Sciatic nerve (tissue), 2 donors: ENCODE measurements at places on chromosomes 3 and 15. TPM values are rescaled to one million over a fixed set of nuclear protein-coding genes. Genes with fewer than 3 reads are reported as not detected.

The RTP1 gene
- not detected for total RNA-seq

The TGM4 gene
- total RNA-seq = not detected

The BBS4 gene
- 28.9 TPM for total RNA-seq

The CHAC1 gene
- total RNA-seq = 0.58 TPM

The TTLL13 gene
- total RNA-seq = 0.71 TPM

The SLC28A2 gene
- total RNA-seq = not detected

The SEMA6D gene
- 42.8 TPM for total RNA-seq

The ANKRD34C gene
- total RNA-seq = 0.13 TPM

The MUSTN1 gene
- total RNA-seq = 23.9 TPM

The ADCY5 gene
- 16.8 TPM for total RNA-seq

The CLDN16 gene
- 0.53 TPM for total RNA-seq

The ITIH3 gene
- total RNA-seq = 22.0 TPM

The PARP15 gene
- 3.3 TPM for total RNA-seq

The SH2D7 gene
- total RNA-seq = not detected

The EFCAB12 gene
- total RNA-seq = 0.40 TPM

The DNAJA4 gene
- total RNA-seq = 18.0 TPM

The CAND2 gene
- 16.8 TPM for total RNA-seq

The CHRNA7 gene
- 1.5 TPM for total RNA-seq

The DUOXA1 gene
- 5.9 TPM for total RNA-seq

The SGO1 gene
- total RNA-seq = 0.31 TPM

The WNT7A gene
- total RNA-seq = not detected

The PSTPIP1 gene
- 17.7 TPM for total RNA-seq

The GJD2 gene
- total RNA-seq = not detected

The NANOGP8 gene
- 0.98 TPM for total RNA-seq

The C3orf70 gene
- 12.9 TPM for total RNA-seq

The CCDC54 gene
- not detected for total RNA-seq

The CAMP gene
- 2.0 TPM for total RNA-seq

The TFG gene
- 74.6 TPM for total RNA-seq

The PLEKHO2 gene
- total RNA-seq = 62.9 TPM

The TEX55 gene
- not detected for total RNA-seq

The RETNLB gene
- total RNA-seq = not detected

The AGTR1 gene
- 7.2 TPM for total RNA-seq

The COPB2 gene
- total RNA-seq = 96.6 TPM

The SAMD7 gene
- total RNA-seq = not detected

The CCDC39 gene
- 0.58 TPM for total RNA-seq

The GRK7 gene
- total RNA-seq = not detected

The CHRM5 gene
- 0.18 TPM for total RNA-seq

The SAMMSON gene
- 3.4 TPM for total RNA-seq

The MYH15 gene
- total RNA-seq = 0.58 TPM

The SENP7 gene
- total RNA-seq = 38.2 TPM

The HAPLN3 gene
- total RNA-seq = 15.9 TPM

The CPN2 gene
- total RNA-seq = not detected

The MGLL gene
- 178 TPM for total RNA-seq

The MUC20 gene
- 28.7 TPM for total RNA-seq

The NDUFAF3 gene
- 75.1 TPM for total RNA-seq

The SCAANT1 gene
- not detected for total RNA-seq

The GP9 gene
- total RNA-seq = 0.53 TPM

The IMPG2 gene
- total RNA-seq = 0.22 TPM

The CD276 gene
- total RNA-seq = 47.0 TPM

The FEZF2 gene
- not detected for total RNA-seq

The CPNE9 gene
- not detected for total RNA-seq
